ENCODE measurements at places on chromosomes 12 and 14.

DNA sequence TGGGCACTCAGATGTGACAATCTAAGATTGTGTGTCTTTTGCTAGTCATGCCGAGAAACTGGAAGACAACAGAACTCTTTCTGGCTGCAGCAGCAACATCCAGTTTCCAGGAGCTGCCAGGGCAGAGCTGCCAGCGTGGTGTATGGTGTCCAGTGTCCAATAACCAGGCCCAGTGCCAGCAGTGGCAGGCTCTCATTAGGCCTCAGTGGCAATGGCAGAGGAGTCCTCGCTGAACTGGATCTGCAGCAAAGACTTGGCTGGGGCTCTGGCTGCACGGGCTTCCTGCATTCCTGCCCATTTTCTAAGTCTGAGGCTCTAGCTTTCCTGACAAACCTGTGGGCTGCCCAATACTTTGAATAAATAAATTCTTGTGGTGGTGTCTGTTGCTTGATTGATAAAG lies 26.2 kb upstream of the PPM1A start:
- no peak for DNase-seq

DNA sequence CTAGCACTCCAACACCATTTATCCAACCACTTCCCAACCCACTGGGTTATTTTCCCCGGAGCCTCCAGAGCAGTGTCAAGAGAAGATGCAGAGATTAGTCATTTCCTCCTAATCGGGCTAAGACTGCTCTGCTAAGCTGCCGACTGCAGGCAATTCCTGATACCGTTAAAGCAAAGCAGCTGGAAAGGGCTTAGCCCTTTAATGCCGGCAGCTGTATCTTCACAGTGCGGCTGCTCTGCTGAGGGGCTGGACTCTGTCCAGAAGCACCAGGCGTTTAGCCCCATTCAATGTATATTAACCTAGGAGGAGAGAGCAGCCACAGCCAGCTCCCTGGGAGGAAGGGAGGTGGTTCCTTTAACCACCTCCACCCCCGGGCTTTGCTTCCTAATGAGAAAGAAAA lies 11.1 kb downstream of the AQP6 start:
- DNase-seq: no peak

GRCh38 chr14:58048219-58048618 lies 103.8 kb downstream of the ARMH4 start:
- DNase-seq: no peak

DNA sequence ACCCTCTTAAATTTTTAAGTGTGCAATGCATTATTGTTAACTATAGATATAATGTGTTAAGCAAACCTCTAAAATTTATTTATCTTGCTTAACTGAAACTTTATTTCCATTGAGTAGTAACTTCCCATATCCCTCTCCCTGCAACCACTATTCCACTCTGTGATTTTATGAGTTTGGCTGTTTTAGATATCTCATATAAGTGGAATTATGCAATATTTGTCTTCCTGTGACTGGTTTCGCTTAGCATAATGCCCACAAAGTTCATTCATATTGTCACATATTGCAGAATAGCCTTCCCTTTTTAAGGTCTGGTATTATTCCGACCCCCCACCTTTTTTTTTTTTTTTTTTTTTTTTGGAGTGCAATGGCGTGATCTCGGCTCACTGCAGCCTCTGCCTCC lies 247.6 kb downstream of the EMP1 start:
- no peak for DNase-seq

- DNase-seq: no peak
These were observed 87.1 kb downstream of the FBXL14 start for GRCh38 chr12:1507308-1507707.

DNA sequence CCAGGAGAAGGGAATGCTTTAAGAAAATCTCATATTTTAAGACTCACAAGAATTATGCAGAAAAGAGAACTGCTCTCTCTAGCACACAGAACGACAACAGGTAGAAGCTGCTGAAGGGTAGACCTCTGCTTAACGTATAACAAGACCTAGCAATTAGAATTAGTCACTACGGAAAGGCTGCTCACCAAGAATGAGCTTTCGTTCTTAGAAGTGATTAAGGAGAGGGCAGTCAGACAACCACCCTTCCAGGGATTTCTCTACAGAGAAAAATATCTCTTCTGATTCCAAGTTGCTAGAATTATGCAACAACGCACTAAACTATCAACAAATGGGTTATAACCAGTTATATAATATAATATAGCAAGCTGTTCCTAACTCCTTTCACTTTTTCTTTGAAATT lies 18.6 kb downstream of the LRIG3 start:
- DNase-seq: no peak

DNA sequence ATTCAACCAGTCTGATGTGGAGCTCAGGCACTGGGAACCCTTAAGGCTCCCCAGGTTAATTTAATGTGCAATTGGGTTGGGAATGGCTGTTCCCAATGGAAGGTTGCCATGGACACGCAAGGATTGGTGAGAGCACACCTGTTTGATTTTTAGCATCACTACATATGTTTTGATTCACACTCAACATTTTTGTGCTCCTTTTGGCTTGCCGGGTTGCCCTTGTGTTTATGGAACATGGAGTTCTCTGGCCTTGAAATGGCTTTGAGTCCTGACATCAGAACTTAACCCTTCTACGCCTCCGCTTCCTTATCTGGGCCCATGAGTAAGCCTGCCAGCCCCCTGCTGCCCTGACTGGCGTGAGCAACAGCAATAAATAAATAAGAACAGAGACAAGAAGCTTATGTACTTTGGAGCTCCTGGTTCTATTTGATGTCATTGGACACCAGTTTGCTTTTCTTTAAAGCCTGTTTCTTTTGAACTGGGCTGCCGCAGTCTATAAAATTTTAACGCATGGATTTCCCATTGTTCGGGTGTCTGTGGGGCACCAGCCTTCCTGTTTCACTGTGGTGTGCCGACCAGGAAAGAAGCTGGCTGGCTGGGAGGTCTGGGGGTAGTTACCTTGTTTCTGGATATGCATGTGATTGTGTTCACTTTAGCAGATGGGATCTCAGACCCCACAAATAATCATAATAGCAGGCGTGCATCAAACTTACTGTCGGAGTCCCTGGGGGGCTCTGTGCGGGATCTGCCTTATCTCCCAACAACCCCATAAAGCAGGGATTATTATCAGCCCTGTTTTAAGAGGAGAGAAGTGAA lies 27.8 kb downstream of the TBX3 start:
- no peak for DNase-seq

- DNase-seq: no peak
These were observed 6.5 kb upstream of the GLT8D2 start for GRCh38 chr12:104056419-104056972.

- DNase-seq: no peak
These were observed 11.9 kb downstream of the MED13L start for GRCh38 chr12:116265351-116266147.

GRCh38 chr12:67646775-67647174 lies 1.8 kb upstream of the DYRK2 start:
- DNase-seq: no peak

GRCh38 chr12:50211392-50212070 lies 44.4 kb upstream of the CERS5 start:
- DNase-seq: no peak

DNA sequence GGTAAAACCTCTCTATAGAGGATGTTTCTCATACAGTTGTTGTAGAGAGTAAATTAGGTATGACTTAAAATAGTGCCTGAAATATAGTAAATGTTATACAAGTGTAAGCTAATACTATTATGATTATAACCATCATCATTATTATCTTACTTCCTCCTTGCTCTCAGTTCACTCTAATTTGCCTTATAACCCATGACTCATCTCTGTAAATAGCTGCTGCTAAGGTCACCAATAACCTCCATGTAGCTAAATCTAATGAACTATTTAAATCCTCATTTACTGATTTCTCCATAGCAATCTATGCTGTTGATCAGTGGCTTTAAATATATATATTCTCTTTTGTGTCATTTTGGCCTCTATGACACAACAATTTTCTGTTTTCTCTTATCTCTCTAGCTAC lies 109.6 kb downstream of the RMST start:
- DNase-seq: no peak

DNA sequence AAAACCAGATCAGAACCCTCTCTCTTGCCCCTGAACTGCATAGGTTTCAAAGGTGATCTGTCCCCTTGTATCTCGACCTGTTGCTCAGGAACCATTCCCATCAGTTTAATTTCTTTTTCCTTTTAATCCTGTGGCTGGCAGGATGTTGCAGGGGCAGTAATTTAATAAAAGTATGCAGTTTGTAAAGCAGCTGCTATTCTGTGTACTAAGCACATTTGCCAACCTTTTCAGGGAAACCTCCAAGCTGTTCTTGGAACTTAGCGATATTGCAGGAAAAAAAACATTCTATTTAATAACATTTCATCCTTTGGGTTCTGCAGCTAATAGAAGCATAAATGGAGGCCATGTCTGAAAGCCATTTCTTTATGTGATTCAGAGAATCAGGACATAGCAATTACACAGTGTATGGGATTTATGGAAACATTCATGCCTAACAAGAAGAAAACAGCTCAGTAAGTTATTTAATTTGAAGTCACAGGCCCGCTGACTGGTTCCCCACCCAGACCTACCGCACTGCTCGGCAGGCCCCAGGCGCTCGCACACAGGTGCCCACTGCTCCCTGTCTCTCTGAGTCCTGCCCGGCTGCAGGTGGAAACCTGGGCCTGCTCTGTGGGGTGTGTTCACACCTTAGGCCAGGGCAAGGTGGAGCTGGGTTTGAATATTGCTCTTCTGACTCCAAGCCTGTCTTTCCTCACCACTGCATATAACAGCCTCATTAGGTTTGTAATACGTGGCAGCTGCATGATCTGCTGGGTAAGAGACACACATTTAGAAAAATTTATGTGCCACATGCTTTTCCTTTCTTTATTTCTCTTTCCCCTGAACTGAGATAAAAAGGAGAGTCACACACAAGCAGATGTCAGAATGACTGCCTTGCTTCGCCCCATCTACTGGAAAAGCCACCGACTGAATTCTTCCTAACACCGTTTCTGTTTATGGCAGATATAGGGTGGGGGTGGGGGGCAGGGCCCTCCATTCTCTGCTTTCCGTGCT lies 119.7 kb downstream of the SLC25A47 start:
- DNase-seq: no peak

GRCh38 chr14:92544051-92544720 lies 30.6 kb downstream of the RIN3 start:
- DNase-seq: no peak

DNA sequence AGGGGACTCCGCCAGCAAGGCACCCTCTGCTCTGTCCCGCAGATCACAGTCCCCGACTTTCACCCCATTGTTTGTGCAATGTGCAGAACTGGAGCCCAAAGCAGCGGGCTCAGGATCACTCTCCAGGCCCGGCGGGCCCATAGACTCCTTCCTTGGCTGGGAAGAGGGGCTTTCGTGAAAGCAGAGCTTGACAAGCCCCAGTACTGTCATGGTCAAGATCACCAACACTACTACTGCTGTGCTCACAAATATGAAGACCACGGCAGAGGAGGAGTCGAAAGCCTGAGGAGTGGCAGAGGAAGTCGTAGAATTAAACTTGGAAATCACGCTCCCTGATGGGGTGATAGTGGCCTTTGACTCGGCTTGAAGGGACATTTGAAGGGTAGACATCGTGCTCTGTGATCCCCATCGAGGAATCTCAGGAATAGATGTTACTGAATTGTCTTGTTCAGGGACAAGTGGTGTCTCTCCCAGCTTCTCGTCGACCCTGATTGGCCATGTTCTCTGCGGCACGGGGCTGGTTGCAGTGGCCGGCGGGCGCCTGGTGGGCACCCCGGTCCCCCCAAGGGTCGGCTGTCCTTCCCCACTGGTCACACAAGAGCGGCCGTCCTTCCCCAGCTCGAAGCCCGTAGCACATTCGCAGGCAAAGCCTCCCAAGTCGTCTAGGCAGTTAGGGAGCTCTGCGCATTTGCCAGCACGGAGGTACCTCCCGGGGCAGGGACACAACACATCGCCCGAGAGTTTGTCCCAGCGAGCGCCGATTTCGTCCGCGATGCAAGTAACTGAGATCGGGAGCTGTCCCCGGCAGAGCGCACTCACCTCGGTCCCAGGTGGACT lies 1.1 kb downstream of the CLEC14A start:
- DNase-seq: no peak

DNA sequence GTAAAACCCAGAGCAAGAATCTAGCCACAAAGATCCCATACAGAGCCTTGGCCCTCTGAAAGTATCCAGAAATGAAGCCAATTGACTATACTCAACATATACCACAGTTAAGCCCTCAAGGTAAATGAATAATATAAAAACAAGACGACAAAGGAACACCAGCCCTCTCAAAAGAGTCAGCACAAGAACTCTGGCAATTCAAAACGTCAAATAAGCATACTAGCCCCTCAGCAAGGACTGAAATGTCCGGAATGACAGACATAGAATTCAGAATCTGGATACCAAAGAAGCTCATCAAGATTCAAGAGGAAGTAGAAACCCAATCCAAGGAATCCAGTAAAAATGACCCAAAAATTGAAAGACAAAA lies 49.9 kb downstream of the GTF2A1 start:
- no peak for DNase-seq

GRCh38 chr12:107645630-107646333 lies 39.8 kb upstream of the PWP1 start:
- DNase-seq: no peak

DNA sequence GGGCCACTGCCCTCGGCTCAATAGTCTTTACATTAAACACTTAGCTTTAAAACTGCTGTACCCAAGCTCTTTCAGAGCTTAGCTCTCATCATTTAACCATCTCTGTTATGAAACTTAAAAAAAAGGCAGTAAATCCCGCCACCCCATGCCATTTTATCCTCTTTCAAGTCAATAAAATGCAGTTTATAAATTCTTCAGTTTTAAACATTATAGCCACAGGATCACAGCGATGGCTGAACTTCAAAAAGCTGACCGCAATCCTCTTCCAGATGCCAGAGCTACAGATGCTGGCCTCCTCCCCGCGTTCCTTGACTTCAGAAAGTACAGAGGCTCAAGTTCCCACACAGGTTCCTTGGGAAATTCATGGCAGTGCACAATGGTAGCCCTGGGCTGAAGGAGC lies 4.2 kb downstream of the OR10G3 start:
- no peak for DNase-seq

DNA sequence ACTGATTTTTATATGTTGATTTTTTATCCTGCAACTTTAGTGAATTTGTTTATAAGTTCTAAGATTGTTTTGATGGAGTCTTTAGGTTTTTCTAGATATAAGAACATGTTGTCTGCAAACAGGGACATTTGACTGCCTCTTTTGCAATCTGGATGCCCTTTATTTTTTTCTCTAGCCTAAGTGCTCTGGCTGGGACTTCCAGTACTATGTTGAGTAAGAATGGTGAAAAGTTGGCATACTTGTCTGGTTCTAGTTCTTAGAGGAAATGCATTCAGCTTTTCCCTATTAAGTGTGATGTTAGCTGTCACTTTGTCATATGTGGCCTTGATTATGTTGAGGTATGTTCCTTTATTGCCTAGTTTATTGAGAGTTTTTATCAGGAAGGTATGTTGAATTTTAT lies 68.1 kb downstream of the ERC1 start:
- DNase-seq: no peak

DNA sequence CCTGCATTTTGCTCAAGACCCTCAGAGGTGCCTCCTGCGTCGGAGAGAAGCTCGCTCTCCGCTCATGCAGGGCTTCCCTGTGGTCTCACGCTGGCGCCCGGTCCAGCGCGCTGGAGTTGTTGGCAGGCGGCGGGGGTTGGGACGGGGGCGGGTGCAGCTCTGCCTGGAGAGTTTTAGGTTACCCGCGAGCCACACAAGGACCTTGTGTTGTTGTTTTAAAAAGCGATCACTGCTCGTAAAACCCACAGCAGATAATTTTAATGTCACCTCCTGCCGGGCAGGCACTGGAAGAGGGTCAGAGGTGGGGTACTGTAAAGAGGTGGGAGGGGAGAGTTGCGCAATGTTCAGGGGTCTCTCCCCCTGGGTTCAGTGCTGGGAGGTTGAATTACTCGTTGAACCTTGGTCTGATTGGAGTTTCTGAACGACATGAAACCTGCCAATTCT lies 850 bp downstream of the SMOC1 start:
- peak; percentile 33 for DNase-seq
